Cortex of kidney (tissue), 1 donor: ENCODE measurements at places on chromosomes 1 and 21.

DNA sequence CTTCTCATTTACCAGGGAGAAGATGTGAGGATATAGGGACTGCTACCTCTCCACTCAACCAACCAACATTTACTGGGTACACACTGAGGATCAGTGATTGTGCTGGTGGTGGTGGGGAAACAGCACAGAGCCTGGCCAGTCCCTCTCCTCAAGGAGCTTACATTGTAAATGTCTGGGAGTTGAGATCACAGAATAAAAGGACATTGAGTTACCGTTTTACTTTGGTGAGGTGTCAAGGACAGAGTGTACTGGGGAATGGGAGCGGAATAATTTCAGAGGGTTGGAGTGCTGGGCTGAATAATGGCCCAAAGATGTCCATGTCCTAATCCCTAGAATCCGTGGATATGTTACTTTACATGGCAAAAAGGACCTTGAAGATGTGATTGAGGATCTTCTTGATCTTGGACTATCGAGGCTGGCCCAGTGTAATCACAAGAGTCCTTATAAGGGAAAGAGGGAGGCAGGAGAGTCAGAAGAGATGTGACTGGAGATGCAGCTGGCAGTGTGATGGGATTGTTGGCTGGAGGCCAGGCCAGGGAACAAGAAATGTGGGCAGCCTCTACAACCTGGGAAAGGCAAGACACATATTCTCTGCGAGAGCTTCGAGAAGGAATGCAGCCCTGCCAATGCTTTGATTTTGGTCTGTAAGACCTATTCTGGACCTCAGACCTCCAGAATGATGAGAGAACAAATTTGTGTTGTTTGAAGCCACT is 26.6 kb upstream of the RWDD3 start:
- DNase-seq: no peak

DNA sequence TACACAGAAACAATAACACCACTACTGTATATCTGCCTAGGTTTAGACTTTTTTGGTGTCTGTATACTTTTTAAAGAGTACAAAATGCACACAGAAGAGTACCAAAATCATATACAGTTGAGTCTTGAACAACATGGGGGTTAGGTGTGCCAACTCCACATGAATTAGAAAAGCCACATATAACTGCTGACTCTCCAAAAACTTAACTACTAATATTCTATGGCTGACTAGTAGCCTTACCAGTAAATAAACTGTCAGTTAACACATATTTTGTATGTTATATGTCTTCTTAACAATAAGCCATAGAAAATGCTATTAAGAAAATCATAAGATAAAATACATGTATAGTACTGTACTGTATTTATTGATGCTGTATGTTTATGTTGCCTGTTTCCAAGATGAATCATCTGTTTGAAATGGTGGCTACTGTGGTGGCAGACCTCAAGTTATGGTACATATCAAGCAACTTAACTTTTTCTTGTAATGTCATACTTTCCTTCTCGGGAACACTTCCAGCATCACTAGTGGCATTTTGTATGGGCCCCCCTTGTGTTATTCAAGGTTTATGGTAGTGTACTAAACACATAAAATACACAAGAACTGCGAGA is 71.2 kb downstream of the LHX4 start:
- no peak for DNase-seq

DNA sequence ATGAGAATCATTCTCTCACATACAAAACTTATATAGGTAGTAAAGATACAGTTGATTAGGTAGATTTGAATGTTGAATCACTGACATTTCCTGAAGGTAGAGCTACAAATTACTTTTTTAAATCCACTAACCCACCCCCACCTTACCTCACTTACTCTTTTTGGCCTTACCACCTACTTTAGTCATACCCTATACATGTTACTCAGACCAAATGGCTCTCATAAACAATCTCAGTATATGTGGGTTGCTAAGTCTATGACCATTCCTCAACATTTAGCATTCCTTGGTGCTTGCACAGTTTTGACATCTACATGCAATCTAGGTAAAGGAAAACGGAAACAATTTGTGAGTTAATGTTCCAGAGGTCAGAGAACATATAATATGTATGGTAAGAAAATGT is 26.3 kb downstream of the SYDE2 start:
- DNase-seq: no peak

DNA sequence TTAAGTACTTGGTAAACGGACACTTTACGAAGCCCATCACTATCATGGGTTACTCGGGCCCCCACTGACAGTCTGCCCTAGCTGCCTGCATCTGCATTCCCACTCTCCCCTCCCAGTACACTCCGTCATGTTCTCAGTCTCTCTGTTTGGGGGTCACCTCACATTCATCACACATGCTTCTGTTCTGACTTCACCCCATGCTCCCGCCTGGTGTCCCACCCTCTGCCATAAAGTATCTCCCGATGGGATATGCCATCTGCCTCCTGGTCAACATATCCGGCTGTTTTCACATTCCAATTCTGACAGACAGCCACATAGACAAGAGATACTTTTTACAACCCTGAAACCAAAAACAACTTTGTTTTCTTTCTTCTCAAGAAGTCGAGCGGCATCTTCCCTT is 1.0 kb downstream of the OLFML2B start:
- DNase-seq: no peak

GRCh38 chr21:24436236-24436635 is 1171.0 kb downstream of the MRPL39 start:
- no peak for DNase-seq

GRCh38 chr1:42003433-42003832 is 84.7 kb upstream of the HIVEP3 start:
- no peak for DNase-seq

GRCh38 chr1:39694026-39694425 is 2.8 kb upstream of the HPCAL4 start:
- DNase-seq: no peak

DNA sequence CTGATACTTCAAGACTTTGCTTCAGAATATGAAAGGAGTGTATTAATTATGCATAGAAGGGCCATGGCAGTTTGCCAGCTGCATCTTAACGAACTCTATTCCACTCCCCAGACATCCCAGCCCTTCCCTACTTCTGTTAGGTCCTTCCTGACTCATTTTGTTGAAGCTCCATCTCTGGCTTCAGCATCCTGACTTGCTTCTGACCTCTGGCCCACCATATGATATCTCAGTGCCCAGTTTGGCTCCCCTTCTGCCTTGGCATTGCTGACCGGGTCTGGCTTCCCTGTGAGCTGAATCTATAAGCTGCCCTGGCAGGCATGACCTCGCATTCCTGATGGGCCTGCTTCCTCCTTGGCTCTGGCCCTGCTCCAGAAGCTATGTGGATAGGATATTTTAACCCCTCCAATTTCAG is 27.6 kb upstream of the ARHGAP29 start:
- DNase-seq: no peak

- DNase-seq: no peak
Measured at GRCh38 chr1:183783767-183784637, 20.9 kb upstream of the RGL1 start.

DNA sequence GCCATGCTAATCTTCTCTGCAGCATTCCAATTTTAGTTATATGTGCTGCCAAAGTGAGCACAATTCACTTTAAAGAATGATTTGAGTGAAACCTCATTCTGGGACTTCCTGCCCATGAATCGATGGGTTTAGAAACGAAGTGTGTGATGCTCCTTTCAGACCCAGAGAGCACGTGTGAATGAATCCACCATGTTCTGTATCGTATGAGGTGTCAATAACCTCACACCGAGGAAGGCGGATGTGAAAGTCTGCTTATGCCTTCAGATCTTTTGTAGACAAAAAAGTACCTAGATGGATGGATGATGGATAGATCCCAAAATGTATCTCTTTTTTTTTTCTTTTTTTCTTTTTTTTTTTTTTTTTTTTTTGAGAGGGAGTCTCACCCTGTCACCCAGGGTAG is 13.8 kb downstream of the UBASH3A start:
- DNase-seq: no peak

DNA sequence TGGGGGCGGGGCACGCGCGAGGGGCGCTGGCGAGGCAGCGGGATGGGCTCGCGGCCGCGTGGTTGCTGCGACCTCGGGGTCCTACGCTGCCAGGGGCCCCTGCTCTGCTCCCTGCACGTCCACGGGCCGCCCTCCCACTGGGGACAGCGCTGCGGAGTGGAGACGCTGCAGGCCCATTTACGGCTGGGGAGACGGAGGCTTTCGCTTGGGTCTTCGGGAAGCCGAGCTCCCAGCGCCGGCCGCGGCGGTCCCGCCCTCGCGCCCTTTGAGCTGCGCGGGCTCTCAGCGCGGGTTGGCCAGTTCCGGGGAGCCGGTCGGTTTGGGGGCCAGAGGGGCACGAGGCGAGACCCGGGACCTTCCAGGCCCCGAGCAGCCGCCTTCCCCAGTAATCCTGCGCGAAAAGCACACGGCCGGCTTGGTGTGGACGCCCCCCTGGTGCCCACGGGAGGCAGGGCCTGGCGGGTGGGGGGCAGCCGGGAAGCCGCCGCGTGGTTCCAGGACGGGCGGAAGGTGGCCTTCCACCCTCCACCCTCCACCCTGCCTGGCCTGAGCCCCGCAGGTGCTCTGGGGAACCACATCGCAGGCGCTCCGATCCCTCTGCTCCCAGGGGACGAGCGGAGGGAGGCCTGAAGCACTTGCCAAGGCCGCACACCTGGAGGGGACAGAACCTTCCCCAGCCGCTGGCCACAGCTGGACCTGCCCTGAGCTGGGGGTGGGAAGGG is 570 bp upstream of the PEX10 start:
- DNase-seq: no peak

DNA sequence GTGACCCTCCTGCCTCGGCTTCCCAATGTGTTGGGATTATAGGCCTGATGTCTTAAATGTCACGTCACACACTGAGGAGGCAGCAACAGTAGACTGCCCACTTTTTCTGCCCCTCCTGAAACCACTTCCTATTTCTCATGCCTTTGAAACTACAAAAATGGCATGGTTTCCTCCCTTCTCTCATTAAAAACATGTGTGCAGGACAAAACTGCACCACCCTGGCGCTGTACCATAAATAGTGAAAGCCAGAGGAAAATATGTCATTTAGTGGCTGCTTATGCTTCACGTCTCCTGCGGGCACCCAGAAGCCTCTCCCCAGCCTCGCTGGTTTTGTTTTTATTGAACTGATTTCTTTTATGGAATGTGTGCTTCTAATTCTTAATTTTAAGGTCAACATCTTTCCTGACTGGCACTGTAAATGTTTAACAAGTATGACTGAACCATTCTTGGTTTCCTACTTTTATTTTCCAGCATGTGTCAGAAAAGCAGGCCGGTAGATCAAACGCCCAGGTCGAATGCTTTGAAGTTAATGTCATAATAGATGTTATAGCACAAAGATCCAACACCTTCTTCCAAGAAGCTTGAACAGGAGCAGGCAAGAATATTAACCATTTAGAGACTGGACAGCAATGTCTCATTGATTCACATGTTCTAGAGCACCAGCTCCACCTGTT is 59.6 kb upstream of the C1orf87 start:
- no peak for DNase-seq

DNA sequence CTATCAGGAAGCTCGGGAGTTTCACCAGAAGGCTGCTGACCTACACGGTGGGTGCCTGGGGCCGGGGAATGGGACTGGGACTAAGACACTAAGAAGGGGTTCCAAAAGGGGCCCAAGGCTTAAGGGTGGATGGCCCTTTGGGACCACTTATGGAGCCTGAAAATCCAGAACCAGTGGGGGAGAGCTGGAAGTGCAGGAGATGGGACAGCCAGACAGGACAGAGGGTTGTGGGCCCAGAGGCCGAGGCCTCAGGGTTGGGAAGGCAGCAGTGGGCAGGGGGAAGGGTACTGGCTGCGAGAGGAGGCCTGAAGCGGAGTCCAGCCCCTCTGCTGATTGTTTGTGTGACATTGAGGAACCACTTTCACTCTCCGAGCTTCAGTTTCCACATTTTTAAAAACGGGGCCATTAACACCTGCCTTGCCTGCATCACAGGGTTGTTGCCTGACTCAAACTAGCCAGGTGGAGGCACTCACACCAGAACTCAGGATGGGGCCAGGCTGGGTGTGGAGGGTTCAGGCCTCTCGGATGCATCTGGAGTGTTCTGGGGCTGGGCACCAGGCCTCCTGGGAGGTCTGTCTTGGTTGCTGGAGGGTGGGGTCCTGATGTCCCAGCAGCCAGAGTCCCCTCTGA is 3.0 kb downstream of the TTC24 start:
- no peak for DNase-seq

- DNase-seq: no peak
Measured at GRCh38 chr1:171883849-171884248, 42.6 kb downstream of the DNM3 start.

DNA sequence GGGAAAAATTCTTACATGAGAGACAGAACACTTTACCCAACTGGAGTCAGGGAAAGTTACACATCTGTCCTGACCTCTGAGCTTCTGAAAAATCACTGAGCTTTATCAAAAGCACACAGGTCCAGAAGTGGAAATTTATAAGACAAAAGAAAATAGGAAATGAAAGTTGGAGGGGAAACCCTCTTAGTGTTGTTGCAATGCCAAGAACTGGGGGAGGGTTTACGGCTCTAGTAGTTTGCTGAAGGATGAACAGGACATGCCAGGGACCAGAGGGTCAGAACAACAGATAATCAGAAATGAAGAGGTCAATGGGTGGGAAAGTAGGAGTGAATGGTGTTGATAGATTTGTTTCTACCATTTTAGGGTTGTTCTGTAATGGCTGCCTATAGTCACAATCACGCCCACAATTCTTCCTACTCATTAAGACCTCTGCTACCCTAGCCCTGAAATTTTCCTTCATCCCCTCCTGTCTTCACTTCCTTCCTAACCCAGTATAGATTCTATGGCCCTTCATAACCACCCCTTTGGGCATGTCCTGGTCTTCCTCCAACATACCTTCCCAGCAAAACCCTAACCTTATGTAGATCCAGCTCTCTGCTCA is 30.3 kb upstream of the FMOD start:
- DNase-seq: no peak

- DNase-seq: no peak
Measured at GRCh38 chr1:178484698-178485225, 12.0 kb downstream of the CLEC20A start.

DNA sequence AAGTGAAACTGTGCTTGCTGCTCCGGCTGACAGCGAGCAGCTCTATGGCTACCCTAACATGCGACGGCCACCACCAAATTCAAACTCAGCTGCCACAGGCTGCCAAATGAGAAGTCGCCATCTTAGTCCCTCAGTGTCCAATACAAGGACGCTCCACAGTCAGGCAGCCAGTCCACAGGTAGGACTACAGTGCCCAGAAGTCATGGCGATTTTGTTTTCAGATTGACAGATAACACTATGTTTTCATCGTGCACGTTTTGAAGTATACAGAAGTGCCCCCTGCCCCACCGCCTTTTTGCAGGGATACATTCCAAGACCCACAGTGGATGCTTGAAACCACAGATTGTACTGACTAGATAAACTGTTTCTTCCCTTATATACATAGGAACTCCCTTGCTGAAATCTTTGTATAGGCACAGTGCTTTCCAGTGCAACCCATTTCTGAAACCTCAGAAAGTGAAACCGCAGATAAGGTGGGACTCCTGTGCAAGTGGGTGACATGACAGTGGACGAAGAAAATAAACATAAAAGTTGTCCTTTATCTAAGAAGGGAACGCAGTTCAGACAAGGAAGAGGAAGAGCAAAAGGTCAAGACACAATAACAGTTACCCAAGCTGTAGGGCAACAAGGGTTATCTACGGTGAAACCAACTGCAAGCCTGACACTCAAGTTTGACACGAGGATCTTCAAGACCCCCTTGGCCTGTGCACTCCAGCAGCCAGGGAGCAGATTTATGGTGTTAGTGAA is 52.2 kb downstream of the STX6 start:
- DNase-seq: no peak

GRCh38 chr1:53605181-53605580 is 133.8 kb downstream of the GLIS1 start:
- no peak for DNase-seq
